GDM1 (cell line): ENCODE measurements at places on chromosomes 1 and 21.

DNA sequence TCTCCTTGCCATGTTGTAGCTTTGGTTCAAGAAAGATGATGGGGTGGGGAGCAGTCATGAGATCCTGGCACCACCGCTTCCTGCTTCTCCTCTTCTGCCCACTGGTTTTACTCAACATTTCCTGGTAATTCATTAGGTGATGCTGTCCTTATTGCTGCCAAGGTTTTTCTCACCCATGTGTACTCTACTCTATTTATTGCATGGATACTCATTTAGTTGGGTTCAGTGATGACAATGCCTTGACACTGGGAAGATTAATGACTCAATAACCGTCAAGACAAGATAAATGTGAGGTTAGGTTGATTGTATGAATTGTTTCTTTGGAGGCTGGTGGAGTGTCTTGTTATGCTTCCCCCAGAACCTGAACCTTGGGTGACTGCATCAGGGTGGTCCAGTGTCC, 484.2 kb downstream of the SIPA1L2 start:
- no peak for DNase-seq

GRCh38 chr1:55749975-55750627, 534.9 kb upstream of the USP24 start:
- DNase-seq: no peak

DNA sequence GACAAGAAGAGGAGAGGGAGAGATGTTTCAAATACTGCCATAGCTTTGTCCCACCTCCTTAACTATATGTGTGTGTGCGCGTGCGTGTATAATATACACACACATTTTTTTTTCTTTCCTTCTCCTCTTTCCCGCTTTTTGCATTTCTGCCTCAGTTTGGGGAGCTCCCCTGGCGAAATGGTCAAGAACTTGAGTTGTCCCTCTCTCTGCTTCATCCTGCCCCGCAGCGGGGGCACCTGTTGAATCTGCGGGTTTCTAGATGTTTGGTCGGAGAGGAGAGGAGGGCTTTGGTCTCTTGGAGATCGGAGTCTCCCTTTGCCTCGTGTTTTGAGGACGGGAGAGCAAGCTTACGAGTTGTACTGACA, 504 bp downstream of the SCCPDH start:
- DNase-seq: no peak

DNA sequence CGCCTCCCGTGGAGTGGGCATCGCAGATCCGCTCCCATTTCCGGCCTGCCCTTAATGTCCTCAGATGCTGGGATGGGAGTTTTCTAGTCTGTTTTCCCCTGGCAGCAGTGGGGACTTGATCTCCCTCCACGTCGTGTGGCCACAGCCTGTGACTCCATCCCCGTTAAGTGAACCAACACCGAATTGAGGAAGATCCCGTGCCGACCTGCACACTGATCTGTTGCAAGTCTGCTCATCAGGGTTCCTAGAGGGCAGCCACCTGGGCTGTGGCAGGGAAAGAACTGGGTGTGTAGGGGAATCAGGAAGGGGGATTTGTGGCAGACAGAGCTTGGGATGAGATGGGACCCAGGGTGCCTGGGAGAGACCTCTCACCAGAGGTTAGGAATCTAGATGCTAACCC, 23.3 kb upstream of the CDK18 start:
- no peak for DNase-seq

GRCh38 chr1:76291191-76291590, 216.6 kb downstream of the ST6GALNAC3 start:
- no peak for DNase-seq

DNA sequence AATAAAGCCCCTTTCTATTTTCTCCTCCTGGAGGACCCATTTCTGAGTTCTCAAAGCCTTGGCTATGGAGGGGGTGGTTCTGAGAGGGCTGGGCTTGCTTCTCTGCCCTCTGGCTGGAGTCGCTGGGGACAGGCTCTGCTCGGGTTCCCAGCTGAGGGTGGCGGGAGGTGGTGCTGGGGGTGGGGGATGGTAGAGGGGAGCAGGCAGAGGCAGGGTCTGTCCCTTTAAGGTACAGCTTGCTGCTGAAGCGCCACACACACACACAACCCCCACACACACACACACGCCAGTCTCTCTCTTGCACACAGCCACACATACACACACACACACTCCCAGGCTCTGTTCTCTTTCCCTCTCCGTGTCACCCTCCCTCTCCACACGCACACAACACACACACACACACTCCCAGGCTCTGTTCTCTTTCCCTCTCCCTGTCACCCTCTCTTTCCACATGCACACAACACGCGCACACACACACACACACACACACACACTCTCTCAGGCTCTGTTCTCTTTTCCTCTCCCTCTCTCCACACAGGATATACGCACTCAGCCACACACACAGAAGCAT, 69.8 kb upstream of the SSBP3 start:
- peak; percentile 28 for DNase-seq

DNA sequence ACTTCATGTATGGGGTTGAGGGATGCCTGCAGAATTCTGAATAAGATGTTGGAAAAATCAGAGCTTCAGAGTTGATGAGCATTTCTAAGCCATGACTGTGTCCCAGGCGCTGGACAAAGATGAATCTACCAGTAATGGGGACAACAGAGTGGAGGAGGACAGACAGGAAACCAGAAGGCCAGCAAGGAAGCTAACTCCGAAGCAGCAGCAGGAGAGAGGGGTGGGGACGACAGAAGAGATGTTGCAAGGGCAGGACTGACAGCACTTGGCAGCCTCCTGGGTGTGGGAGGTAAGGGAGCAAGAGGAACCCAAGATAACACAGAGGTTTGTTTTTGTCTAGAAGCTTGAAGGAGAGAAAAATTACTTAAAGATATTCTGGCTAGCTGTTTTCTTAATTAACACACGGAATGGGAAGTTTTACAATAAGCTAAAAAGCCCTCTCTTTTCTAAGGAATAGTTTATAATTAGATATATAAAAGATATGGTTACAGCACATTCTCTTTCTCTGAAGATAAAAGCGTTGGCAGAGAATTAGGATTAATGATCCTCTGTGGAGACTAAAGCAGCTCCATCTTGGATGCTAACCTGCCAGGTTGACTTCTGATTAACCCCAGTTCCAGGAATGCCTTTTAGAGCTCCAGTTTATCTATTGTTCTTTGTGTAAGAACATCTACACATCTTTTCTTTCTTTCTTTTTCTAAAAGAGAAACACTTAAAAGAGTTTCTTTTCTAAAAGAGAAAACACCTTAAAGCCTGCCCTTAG, 92.7 kb downstream of the TENT5C start:
- no peak for DNase-seq

GRCh38 chr1:170665629-170666028, 1.7 kb downstream of the PRRX1 start:
- DNase-seq: no peak

DNA sequence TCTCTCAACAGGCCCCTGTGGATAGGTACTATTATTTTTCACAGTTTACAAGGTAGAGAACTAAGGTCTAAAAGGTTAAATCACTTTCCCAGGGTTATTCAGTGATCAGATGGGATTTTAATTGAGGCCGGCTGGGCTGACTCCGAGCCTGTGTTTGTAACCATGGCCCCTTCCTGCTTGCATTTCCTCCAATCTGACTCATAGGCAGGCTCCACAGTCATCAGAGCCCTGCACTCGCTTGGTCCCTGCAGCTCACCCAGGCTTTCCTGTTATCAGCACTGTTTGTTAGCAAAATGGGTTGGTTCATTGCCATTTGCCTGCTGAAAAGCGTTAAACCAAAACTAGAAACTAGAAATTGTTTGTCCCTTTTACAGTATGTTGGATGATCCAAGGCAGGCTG, 41.4 kb upstream of the LMX1A start:
- DNase-seq: peak; percentile 8

DNA sequence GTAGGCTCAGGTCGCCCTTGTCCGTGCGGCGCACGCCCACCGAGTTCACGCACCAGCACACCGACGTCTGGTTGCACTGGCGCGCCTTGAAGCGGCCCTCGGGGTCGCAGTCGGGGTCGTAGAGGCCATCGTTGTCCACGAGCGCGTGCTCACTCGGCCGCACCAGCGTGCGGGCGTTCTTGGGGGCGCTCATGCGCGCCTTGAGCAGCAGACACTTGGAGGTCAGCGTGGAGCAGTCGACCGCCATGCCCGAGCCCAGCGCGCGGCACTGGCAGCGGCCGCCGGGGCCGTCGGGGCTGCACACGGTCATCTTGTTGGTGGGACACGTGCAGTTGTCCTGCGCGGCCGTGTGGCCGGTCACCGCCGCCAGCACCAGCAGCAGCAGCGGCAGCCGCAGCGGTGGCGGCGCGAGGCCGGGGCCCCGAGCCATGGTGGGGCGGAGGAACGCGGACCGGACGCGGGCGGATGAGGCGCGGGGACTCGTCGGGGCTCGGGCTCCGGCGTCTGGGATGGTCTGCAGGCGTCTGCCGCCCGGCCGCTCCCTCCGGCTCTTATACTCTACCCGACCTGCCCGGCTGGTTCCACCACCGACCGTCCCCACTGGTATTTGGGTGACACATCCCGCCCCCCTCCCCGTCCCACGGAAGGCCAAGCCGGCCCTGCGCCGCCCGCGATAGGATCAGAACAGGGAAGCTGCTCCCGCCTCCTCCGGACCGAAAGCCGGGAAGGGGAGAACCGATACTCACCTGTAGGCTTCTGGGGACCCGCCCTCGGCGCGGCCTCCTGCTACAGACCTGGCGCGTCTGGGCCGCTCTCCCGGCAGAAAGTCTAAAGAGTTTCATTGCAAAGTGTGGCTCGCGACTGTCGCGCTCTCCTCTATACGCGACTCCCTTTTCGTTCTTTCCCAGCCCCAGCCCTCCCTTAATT, at the start of gene TACSTD2:
Gene TACSTD2 (minus strand): TSS at position 526 of the 927 bp plus-strand sequence. CDS start 96 bp downstream, at position 430.
- DNase-seq: no peak

DNA sequence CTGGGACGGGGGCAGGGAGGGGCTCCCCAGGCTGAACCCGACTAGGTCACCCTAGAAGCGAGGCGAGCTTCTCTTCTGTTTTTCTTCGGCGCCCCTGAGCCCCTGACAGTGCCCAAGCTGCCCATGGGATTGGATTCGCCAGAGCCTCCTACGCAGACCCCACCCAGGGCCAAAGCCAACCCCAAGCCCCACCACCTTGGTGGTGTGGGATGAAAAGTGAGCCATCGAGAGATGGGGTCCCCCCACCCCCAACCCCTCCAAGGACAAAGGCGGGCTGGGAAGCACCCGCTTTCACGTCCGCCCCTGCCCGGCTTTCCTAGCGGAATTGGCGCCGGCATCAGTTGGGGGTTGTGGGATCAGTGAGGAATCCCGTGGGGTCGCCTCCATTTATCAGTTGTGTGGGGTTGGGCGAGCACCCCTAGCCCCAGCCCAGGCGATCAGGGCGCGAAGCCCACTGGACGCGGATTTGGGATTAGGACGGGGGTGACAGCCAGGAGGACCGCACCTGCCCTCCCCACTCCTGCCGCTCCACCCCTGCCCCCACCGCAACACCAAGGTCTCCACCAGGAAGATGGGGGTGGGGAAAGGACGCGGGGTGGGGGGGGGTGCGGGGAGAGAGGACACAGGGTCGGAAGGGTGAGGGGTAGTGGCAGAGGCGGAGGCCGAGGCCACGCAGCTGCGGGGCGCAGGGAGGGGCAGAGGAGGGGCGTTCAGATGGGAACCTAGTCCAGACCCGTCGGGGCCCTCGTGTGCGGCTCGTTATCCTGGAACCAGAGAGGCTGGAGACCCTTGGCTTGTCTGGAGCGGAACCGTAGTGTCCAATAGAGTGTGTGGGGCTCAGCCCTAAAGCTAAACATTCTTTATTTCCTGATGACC, 4.4 kb downstream of the TSPEAR start:
- DNase-seq: no peak

- no peak for DNase-seq
Observed at GRCh38 chr1:93081716-93082115, 2.6 kb downstream of the MTF2 start.

DNA sequence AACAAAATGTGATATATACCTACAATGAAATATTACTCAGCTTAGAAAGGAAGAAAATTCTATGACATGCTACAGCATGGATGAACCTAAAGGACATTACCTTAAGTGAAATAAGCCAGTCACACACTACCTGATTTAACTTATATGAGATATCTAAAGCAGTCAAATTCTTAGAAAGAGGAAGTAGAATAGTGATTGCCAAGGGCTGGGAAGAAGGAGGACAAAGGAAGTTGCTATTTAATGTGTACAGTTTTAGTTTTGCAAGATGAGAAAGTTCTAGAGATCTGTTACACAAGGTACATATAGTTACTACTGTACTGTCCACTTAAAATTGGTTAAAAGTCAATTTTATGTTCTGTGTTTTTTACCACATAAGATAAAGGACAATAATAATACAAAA, 87.5 kb upstream of the KCTD3 start:
- DNase-seq: no peak

DNA sequence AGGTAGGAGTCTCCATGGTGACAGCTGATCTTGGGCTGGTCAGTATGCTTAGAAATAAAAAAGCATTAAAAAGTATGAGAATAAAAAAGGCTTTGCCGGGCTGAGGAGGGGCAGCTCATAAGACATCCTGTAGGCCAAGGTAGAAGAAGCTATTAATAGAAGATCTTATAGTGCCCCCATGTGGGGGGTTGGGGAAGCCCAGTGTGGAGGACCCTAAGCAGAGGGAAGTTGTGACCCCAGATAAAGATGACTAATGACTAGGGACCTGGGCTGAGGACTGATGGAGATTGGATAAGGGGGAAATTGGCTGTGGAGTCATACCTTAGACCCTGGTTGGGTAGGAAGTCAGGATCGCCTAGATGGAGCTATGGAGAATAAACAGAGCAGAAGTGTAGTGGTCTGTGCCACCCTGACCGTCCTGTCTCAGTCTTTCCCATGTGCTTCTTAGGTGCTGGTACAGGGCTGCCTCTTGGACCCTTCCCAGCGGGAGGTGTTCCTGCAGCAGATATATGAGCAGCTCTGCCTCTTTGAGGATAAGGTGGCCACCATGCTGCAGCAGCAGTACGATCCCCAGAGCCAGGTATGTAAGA, 25.0 kb downstream of the SZT2 start:
- peak; percentile 33 for DNase-seq

DNA sequence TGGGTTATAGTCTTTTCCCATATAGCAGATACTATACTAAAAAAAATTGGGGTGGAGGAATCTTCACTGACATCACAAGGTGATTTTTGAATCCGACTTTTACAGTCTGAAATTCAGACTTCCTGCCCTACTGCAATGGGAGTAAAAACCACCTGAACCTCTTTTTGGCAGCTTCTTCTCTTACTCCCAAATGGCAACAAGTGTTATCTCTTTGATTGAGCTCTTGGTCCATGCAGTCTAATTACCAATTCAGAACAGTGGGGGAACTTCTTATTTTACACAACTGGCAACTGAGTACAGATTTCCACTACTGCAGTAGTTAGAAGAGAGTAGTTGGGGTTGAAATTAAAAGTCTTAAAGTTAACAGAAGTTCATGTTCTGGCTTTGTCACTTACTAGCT, 62.3 kb downstream of the MACF1 start:
- no peak for DNase-seq

- DNase-seq: peak; percentile 84
Observed at GRCh38 chr1:50873458-50874187, 86.4 kb downstream of the FAF1 start.

DNA sequence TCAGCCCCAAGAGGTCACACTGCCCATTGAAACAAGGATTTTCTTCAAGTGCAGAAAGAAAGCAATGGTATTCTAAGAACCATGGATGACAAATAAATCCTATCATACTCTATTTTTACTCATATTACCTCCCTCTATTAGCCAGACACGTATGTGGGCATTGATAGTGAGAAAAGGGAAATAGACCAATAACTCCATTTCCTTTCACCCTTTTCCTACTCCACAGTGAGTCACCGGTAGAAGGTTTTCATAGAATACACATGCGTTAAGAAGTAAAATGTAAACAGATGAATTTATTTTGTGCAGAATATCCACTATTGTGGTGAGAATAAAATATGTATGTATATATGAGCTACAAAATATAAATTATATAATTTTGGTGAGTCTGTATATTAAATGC, 568.9 kb upstream of the ADGRL4 start:
- DNase-seq: no peak
